Stimulated activated CD4-positive, alpha-beta T cell treated with anti-CD3 and anti-CD28 coated beads, Interleukin-1b, Interleukin-23, amount 100 ng/mL, for 4 hours (primary cell): ENCODE measurements at places on chromosomes 3 and 15.

DNA sequence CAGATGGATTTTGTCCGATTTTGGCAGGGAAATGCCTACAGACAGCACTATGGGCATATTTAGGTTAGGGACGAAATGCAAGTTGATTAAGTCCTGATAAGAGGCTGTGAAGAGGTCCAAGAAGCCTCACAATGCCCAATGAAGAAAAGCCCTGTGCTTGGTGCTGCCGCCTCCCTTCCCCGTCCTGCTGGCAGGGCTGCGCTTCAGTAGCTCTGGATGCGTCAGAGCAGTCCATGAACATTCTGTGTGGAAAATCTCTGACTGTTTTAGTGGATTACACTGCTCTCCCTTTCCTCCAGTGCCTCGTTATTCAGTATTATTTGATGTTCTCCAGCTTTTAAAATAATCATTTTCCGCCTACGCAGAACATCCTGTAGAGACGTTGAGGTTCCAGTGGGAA, 39.6 kb downstream of the MLH1 start:
- no peak for DNase-seq

DNA sequence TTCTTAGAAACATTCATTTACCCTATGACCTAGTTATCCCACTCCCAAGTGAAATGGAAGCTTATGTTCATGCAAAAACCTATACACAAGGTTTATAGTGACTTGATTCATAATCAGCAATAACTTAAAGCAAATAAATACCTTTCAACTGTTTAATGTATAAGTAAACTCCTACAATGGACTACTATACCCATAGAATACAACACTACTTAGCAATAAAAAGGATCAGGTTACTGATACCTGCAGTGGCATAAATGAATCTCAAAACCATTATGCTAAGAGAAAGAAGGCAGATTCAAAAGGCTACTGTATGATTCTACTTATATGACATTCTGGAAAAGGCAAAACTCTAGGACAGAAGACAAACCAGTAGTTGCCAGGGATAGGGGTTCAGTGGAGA, 8.3 kb upstream of the POLR2M start:
- DNase-seq, result no peak

- no peak for DNase-seq
Observed at GRCh38 chr3:55965776-55966175, 478.7 kb upstream of the WNT5A start.

GRCh38 chr3:97778152-97778551, 13.6 kb downstream of the ARL6 start:
- DNase-seq, result no peak

- DNase-seq, result no peak
Observed at GRCh38 chr3:183299976-183300375, 46.9 kb downstream of the B3GNT5 start.

- DNase-seq, result no peak
Observed at GRCh38 chr15:72339777-72340177, 19.8 kb upstream of the CELF6 start.
